ENCODE measurements at places on chromosomes 13 and 19.

DNA sequence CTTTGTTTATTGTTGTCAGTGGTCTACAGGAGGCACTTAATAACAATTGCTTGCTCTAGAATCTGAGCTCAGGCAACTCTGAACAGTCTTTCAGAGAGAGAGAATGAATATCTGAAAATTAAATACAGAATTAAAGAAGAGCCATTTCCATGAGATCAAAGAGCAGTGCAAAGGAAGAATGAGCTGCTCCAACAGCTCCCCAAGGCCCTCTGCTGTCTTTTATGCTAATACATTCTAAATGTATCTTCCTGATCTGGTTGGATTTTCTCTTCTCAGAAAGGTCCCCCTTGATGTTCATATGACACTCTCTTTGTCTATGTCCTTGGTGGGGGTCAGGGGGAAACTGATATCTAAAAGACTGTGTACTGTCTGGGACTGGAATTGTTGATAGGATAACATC, 1029.6 kb downstream of the PCDH9 start:
- no peak for DNase-seq

- no peak for DNase-seq
Measured at GRCh38 chr13:95083758-95084157, 217.5 kb downstream of the ABCC4 start.

DNA sequence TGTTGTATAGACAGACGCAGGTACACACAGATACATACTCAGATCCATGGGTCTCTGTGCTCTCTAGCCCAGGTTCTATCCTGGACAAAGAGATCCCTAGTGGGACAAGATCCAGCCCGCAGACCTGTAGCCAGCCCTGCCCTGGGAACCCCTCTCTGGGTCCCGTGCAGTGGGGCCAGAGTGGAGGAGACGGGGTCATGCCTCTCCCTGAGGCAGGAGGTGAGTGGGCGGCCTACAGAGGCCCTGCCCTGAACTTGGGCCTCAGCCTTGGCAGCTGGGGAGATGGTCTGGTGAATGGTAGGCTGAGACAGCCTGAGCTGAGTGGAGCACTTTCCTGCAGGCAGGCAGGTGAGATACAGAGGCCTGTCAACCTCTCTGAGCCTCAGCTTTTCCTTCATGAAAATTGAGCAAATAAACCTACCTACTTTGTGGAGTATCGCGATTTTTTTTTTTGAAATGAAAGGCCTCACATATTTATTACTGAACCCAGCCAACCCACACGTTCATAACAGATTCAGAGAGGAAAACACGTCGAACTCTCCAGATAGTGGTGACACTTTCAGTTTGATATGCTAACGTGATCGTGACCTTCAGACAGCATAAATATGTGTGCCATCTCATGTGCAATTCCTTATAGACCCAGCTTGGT, 3.4 kb upstream of the JUND start:
- DNase-seq: no peak

- no peak for DNase-seq
Measured at GRCh38 chr13:32538143-32538620, 413 bp downstream of the N4BP2L2 start.

GRCh38 chr13:113475911-113476310, 14.6 kb downstream of the DCUN1D2 start:
- DNase-seq: no peak

GRCh38 chr19:45938733-45939319, 24.2 kb upstream of the NANOS2 start:
- DNase-seq: no peak

All from activated gamma-delta T cell (primary cell).